ENCODE measurements at places on chromosomes 2 and 18.

DNA sequence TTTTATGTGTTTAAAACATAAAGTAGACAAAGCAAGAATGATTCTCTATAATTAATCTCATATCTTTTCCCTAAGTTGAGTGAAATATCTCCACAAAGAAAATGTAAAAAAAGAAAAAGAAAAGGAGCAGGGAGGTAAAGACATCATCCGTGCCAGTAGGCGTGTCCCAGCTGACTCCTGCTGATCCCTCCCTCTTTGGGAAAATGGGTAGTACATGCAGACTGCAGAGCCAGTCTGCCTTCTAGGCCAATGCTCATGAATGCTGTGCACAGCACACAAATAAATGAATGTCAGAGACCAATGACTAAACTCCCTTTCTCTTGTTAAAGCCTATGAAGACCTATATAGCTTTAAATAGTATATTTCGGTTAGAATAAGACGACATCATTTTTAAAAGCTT lies 64.7 kb downstream of the RAPH1 start:
- no peak for DNase-seq

- no peak for DNase-seq
Observed at GRCh38 chr2:203763241-203763937, 57.0 kb downstream of the CD28 start.

- DNase-seq, result peak; percentile 34
Observed at GRCh38 chr2:1927896-1928568, 183.7 kb upstream of the PXDN start.

DNA sequence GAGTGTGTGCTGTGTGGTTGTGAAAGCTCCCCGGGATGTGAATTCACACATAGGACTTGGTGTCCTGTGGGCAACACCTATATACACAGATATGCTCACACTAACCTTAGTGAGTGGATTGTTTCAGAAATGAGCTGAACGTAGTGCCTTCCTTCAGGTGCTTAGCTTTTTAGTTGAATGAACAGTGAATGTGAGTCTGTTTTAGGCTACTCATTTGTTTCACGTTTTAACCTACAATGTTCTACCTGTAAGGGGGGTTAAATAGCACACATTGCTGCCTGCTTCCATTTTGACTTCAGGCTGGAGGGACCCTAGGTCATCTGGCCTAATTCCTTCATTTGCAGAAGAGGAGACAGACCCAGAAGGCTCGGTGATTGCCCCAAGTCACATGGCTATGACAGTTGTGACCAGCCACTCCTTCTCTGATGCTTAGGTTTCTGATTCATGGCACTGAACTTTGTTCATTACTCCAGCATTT lies 1.0 kb downstream of the PLEK start:
- DNase-seq, result no peak

DNA sequence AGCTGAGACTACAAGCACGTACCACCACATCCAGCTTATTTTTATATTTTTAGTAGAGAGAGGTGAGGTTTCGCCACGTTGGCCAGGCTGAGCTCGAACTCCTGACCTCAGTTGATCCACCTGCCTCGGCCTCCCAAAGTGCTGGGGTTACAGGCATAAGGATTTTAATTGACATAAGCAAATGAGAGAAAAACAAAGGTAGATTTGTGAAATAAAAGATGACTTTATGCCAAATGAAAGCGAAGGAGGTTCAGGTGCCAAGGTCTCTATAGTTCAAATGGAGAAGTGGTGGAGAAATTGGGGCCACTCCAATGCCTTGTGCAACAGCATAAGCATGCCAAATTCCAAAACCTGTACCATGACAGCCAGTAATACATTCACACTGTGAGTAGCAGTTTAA lies 180.6 kb downstream of the MREG start:
- no peak for DNase-seq

GRCh38 chr18:30486856-30487255 lies 555.7 kb downstream of the DSC3 start:
- DNase-seq, result no peak

DNA sequence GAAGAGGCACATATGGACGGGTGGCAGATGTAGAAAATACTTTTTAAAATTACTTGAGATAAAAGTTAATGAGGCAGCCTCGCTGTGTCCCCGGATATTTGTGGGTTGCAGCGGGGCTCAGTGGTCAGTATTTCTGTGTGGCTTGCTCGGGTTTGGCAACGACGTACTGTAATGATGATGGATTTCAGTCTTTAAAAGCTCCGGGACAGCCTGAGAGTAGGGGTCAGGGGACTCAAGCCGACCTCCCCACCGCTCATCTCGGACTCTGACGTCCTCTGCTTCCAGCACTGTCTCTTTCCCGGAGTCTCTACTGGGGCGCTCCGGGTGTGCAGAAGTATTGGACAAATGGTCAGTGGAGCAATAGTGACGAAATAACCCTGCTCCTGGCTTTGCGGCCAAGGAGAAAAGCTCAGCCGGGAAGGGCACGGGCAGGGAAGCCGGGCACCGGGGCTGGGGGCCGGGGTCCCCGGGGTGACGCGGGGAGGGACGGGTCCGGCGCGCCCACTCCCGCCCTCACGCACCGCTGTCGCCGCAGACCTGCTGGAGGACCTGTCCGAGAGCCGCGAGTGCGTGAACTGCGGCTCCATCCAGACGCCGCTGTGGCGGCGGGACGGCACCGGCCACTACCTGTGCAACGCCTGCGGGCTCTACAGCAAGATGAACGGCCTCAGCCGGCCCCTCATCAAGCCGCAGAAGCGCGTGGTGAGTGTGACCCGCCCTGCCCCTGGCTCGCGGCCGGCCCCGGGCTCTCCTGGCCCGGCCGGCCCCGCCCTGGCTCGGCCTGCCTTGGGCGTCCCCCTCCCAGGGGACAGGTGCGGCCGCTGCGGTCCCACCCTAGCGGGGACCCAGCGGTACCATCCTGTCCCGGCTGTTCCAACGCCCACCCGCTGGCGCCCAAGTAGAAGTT lies 7.3 kb downstream of the GATA6 start:
- no peak for DNase-seq

GRCh38 chr2:134846213-134846612 lies 7.8 kb downstream of the ACMSD start:
- no peak for DNase-seq

DNA sequence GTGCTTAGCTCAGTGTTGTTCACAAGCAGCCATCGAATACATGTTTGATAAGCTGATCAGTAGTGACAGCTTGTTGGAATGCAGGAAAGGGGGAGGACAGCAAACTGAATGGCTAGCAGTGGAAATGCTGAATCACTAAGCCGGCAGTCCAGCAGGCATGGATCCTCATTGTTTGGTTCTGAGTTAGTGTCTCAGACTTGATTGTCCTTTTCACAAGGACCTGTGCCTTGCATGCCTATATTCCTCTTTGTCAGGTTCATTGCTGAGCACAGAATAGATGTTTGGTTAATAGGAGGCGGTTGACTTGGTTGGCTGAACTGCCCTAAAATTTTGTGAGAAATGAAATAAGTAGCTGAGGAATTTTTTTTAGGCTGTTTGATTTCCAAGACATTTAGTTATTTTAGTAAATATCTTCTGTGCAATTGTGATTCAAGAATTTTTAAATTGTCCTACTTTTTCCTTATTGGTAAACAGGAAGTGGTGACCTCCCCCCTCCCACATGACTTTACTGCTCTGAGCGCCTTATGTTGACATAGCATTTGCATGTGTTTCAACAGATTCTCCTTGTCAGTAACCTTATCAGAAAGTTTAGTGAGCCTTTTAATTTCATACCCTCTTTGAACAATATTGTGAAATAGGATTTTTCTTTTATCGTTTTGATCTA lies 21.4 kb upstream of the STON1 start:
- no peak for DNase-seq

Measured in vagina (tissue), 2 donors.